NCI-H2107 (cell line): ENCODE measurements at places on chromosomes 2 and 18.

GRCh38 chr18:23154030-23154429 is 18.7 kb downstream of the CABLES1 start:
- DNase-seq, result no peak

GRCh38 chr2:36555789-36556188 is 42.2 kb downstream of the FEZ2 start:
- DNase-seq, result no peak

DNA sequence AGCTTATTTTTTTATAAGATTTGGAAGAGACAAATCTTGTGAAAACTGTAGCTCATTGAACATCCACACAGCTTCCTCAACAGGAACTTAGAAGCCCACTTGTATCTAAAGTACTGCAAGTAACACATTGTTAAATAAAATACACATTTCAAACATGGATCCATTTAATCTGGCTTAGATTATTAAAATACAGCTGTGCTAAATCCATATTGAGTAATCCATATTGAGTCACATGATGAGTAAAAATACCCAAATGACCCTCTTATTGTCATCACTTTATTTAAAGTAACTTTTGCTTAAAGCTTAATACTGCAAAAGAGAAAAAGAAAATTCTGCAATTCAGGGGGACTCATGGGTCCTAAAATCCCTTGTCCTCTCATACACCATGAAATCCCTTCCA is 133.3 kb downstream of the OSR1 start:
- DNase-seq, result no peak

- DNase-seq, result no peak
Measured at GRCh38 chr2:20624884-20625485, 25.9 kb downstream of the HS1BP3 start.

DNA sequence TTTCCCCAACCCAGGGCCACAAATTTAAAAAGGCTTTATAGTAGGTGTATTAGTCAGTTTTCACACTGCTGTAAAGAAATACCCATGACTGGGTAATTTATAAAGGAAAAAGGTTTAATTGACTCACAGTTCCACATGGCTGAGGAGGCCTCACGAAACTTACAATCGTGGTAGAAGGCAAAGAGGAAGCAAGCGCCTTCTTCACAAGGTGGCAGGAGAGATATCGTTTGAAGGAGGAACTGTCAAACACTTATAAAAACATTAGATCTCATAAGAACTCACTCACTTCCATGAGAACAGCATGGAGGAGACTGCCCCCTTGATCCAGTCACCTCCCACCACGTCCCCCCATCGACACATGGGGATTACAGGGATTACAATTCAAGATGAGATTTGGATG is 70.4 kb downstream of the FECH start:
- DNase-seq, result no peak

DNA sequence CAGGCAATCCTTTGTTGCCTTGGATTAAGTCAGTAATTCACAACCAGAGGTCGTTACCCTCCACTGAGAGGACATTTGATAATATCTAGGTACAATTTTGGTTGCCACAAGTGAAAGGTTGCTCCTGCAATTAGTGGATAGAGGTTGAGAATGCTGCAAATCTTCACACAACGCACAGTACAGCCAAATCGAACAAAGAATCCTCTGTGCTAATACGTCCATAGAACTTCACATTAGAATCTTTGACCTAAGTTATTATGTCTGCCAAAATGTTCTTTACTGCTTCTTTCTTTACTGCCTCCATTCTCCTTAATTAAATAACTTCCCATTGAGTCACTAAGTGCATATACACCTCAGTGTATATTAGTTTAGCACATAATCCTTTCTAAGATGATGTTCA is 879.5 kb downstream of the TRIB2 start:
- no peak for DNase-seq

DNA sequence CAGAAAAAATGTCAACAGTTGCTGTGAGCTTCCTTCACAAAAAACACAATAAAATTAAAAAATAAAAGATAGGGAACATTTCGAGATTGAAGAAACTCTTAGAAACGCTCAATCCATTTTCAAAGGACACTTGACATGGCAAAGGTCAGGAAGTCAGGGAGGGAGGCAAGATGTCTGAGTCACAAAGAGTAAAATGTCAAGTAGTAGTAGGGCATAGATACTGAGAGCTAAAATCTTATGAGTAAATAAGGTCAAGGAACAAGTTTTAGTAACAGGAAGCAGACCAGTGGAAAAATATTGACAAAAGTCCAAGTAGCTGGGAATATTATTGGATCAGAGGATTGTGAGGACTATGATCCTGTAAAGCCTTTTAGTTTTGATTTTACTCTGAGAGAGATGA is 495.6 kb downstream of the TMX3 start:
- DNase-seq, result no peak

GRCh38 chr2:55966401-55967118 is 43.0 kb upstream of the EFEMP1 start:
- no peak for DNase-seq

DNA sequence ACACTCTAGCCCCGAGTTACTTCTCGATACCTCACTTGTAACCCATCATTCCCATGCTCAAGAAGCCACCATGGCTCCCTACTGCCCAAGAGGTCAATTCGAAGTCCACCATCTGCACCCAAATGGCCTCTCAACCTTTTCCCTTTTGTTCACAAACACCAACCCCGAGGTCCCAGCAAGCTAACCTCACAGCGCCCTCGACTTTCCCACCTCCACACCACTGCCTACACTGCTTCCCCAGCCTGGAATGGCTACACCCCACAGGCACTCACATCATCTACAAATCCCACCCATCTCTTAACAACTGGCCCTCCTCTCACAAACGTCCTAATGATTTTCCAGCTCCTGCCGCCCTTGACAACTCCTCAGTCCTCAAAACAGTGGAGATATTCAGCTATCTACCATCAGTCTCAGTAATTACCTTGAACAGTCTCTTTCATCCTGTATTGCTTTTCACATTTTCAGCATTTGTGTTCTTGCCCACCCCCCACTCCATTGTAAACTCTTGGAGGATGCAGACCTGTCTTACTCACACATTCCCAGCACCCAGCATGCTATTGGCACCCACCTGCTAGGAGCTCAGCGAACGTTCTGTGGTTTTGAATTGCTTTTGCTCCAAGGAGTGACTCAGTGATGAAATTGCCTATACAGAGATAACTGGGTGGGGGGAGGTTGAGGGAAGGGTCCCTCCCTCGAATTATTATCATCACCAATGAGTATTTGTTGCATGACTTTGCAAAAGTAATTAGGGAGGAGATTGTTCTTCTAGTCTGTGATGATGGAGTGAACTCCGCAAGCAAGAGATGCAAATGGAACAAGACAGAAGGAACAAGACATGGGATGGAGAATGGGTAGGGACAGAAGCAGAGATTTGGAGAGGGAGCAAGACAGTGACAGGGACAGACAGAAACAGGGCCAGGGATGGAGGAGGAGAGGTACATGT is 106.8 kb downstream of the CYP26B1 start:
- no peak for DNase-seq

GRCh38 chr2:192398236-192398635 is 203.5 kb upstream of the TMEFF2 start:
- no peak for DNase-seq

DNA sequence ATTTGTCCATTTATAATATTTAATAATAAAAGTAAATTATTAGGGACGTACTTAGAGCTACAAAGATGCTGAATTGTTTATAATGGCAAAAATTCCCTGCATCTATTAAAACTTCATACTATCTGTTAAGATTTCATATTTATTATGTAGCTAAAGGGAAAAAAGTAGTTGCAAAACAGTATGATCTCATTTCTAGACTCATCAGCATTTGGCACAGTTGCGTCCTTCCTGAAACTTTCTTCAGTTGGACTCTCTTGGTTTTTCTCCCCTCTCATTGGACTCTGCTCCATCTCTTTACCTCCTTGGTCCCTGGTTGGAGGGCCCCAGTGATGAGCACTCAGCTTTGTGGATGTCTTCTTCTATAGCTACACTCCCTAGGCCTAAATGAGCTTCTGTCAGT is 99.6 kb downstream of the TMEM247 start:
- no peak for DNase-seq

GRCh38 chr2:108355906-108356734 is 21.6 kb upstream of the SULT1C4 start:
- DNase-seq, result no peak

DNA sequence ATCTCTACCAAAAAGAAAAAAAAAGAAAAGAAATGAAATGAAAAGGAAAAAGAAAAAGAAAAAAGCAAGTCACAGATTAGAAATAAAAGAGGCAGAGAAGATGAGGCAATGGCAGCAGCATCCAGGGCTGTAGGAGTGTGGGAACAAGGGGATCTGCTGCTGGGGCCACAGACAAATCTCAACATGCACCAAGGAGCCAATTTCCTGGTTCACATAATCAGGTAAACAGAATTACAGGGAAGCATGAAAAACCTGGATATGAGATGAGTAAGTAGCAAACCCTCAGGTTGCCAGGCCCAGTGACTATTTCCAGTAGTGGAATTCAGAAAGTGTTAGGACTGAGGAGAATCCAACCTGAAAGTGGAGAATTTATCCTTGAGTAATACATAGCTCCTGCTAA is 77.4 kb upstream of the ARHGAP28 start:
- no peak for DNase-seq

GRCh38 chr18:10100196-10100595 is 186.4 kb downstream of the VAPA start:
- DNase-seq, result no peak
